ENCODE measurements at places on chromosomes 12 and 14.
A peak's percentile ranks its signal among the peaks of the same experiment; 100 is the strongest.

DNA sequence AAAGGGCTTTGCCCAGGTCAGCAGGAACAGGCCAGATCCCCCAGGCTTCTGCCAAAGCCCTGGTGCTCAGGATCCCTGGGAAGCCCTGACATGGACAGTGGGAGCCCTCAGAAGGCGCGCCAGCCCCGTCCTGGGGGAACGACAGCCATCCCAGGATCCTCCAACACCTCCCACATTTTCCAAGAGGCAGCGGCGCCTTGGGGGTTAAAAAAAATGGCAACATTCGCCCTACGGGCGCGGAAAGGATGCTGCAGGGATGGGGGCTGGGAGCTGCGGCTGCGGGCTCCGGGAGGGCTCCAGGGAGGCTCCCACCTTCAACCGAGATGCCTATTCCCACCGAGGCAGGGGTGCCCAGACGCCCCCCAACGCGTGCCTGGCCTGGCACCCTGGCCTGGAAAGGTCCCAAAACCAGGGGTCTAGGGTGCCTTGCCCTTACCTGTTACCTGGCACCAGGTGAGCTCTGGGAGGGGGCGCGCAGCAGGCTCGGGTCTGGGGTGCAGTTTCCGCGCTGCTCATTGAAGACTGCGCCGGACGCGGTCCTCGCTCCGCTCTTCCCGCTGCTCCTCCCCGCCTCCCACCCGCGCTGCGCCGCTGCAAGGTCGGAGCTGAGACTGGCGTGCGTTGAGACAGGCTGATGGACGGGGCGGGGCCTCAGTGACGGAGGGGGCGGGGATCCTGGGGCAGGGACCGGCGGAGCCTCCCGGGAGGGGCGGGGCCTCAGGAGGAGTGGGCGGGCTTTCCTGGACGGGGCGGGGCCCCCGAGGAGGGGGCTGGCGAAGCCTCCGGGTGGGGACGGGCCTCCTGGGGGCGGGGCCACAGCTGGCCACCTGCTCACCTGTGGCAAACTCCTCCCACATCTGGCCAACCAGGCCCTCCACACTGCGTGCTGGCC, at the start of gene ABCB9:
Gene ABCB9 (minus strand): TSS at position 613 of the 892 bp plus-strand sequence. CDS start 6,228 bp downstream, outside the sequence.
- DNase-seq = peak; percentile 95

GRCh38 chr12:46771268-46771827, 54.4 kb downstream of the SLC38A4 start:
- peak; percentile 16 for DNase-seq

- DNase-seq = peak; percentile 30
Observed at GRCh38 chr12:75754698-75755097, 243.3 kb upstream of the KRR1 start.

GRCh38 chr12:129339336-129339735, 486.1 kb downstream of the GLT1D1 start:
- DNase-seq = no peak

DNA sequence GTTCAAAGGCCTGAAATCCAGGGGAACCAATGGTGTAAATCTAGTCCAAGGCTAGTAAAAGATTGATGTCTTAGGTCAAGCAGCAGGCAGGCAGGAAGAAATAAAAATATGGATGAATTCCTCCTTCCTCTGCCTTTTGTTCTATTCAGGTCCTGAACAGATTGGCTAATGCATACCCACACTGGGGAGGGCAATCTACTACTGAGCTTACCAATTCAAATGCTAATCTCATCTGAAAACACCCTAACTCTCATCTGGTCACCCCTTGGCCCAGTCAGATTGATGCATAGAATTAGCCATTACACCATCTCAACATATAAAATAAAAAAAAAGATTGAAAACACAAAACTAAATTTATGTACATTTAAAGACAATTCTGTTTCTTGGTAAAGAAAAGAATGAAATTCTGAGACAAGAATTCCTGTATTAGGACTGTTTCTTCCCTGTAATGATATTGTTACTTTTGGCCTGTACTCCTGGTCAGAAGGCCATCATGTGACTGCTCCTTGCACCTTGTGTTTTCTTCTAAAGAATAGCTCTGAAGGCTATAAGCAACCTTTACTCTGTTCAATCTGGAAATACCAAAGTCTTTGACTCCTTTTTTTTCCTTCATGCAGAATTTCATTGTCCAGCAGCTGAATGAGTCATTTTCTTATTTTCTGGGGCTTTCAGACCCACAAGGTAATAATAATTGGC, 19.9 kb downstream of the CLEC6A start:
- DNase-seq = no peak

DNA sequence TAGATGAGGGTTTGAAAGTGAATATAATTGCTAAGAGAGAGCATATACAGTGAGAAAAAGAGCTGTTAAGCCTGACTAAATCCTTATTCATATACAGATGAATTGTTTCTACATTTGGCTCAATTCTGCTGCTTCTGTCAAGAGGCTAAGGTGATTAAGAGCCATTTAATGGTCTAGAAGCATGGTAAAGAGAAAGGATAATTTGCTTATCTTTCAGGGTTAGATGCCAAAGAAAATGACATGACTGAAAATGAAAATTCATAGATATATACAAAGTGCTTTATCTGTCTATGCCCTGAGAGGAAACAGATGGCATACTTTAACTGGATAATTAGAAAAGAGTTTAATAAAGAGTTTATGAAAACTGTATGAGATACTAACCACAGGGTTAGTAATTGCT, 834.9 kb downstream of the SLC6A15 start:
- DNase-seq = no peak

- DNase-seq = no peak
Observed at GRCh38 chr14:105117257-105117646, 51.3 kb downstream of the JAG2 start.

DNA sequence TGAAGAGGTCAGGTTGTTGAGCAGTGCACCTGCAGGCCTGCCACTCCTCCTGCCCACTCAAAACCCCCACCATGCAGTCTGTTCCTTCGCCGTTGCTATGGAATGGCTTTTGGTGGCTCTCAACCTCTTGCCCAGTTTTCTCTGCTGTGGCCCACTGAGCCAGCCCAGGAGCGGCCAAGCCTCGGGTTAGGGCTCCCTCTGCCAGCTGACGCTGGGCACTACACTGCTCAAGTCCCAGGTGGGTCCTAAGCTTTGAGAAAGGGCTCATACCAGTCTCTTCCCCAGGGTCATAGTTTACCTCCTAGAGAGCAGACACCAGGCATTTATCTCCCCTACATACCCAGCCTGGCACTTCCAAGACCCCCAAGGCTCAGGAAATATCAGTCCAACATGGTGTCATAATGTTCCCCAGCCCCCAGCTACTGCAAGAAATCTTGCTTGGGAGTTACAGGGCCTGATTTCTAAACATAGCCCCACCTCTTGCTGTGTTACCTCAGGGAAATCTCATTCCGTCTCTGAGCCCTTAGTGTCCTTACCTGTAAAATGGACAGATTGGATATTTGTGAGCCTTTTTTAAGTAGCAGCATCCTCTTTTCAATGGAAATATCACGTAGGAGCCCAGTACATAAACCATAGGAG, 59.4 kb downstream of the TSPAN11 start:
- DNase-seq = peak; percentile 61

DNA sequence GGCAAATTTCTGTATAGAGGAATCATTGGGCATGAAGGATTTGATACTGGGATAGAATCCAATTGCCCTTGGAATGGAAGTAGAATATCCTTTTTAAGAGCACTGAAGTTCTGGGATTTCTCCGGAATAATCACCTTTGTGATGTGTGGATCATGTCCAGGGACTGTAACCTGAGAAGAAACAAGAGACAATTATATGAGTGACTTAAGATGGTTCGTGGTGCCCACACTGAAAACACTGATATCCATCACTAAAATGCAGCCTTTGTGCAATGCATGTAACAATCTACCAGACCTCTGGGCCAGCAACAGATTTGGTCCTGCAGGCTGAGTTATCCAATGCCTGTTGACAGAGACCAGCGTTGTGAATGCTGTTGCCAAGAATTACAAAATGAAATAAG, 48.5 kb downstream of the MDM2 start:
- DNase-seq = no peak

DNA sequence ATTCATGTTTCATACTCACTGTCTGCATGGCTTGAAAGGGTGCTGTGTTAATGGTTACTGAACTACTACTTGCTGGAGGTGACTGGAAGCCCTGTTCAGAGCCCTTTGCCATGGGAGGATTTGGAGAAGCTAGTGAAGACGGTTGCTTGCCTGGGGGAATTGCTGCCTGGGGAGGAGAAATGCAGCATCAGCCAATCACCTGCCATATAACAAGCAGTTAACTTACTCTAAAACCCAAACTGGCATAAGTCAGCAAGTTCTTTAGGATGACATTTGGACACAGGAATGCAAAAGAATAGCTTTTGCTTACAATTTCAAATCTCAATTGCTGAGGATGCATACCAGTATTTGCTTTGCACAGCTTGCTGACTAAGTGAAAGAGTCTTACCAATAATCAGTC, 23.4 kb upstream of the IPO8 start:
- DNase-seq = peak; percentile 88

DNA sequence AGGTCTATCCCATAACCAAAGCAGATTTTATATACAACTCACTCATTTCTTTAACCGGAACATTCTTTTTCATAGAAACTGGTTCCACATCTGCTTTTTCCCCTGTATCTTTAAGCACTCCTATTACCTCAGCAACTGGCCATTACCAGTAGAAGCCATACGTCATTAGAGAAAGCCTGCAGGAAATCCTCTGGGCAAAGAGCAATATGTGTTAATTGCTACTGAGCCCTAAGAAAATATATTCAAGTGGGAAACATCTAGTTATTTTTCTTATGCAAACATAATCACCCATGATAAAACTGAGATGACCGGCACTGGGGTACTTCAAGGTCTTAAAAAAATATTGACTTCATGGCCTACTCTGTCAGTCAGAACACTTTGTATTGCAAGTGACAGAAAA, 28.2 kb upstream of the CPSF6 start:
- no peak for DNase-seq

DNA sequence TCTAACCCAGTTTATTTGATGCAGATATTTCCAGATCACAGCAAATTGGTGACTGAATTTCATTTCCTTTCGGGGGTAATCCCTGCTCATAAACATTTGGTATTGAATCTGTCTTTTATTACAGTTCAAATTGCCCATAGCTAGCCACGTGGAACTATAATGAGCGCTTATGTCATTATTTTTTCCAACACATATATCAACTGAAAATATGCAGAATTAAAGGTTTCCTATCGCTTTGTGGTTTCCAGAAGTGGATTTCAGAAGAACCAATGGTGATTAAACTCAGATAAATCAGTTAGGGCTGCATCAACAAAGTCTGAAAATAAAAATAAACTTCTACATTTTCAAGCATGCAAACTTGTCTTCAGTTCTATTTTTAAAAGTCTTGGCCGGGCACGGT, 111.9 kb downstream of the PIK3C2G start:
- no peak for DNase-seq

- DNase-seq = peak; percentile 74
Observed at GRCh38 chr12:116247377-116247776, 30.1 kb downstream of the MED13L start.

GRCh38 chr14:51512316-51512715, 139.4 kb upstream of the FRMD6 start:
- DNase-seq = no peak

GRCh38 chr12:6088921-6089747, 35.3 kb downstream of the VWF start:
- DNase-seq = peak; percentile 73

DNA sequence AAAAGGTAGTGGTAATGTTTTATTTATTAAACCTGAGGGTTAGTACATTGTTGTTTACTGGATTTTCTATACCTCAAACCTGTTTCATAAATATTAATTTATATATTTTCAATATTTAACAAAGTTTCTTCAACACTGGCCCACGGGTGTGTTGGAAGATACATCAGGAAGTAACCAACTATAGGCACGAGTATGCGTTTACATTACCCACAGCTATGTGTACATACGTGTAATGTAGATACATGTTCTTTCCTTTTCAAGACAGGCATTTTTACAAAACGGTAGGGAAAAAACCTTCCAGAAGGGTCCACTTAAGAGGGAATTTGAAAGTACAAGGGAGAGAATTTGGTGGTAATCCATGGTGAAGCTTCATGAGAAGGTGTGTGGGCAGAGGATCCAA, 17.8 kb upstream of the KCNA1 start:
- no peak for DNase-seq

DNA sequence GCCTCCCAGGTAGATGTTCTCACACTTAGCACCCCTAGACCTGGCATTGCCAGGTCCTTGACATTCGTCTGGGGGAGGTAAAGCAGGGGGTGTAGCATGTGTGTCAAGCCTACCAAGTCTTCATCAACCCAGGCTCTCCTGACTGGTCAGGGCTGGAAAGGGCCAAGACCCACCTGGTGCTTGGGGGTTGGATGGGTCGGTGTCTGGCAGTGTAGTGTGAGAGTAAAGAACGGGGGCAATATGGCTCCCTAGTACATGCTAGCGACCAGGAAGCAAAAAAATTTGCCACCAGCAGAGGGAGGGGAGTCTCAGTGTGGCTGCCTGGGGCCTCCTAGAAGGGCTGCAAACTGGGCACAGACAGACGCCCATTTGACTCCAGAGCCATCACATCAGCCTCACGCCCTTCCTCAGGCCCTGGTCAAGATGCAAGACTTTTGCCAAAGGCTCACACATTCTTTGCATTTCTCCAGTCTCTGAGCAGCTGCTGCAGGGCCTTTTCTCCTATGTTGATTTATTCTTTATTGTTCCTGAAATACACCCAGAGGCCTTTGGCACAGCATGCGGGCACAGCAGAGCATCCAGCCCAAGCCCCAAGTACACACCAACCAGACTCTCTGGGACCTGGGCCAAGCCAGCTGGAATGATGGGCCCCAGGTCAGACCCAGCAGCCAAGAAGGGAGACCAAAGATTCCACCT, 38.3 kb upstream of the PNMA1 start:
- no peak for DNase-seq

- peak; percentile 69 for DNase-seq
Observed at GRCh38 chr14:50344116-50344775, 32.1 kb downstream of the DMAC2L start.

- no peak for DNase-seq
Observed at GRCh38 chr14:59046746-59047145, 141.7 kb upstream of the DAAM1 start.

- DNase-seq = peak; percentile 32
Observed at GRCh38 chr14:76550534-76550933, 174.6 kb downstream of the ESRRB start.

DNA sequence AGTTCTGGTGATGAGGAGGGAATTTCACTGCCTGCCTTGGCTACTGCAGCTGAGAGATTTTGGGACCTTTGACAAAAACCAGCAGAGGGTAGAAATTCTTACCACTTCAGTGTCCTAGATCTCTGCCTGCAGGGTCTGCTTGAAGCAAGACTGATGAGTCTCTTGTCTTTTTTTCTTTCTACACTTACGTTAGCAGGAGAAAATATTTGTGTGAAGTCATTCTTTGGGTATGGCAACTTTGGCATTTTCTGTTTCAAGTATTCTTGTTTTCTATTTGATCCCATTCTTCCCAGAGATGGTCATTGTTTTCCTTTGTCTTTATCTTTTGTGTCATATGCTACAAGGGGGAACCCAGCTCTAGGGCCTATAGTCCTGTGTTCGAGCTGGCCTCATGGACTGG, 65.6 kb upstream of the FERMT2 start:
- DNase-seq = no peak
